ENCODE measurements at places on chromosomes 3 and 15. TPM values are rescaled to one million over a fixed set of nuclear protein-coding genes. Genes with fewer than 3 reads are reported as not detected.

Gene TERC
- total RNA-seq = 16.0 TPM

Gene HES1
- 2.3 TPM for total RNA-seq

Gene KIF15
- 45.8 TPM for total RNA-seq

Gene C15orf62
- total RNA-seq = 0.10 TPM

All from activated naive CD4-positive, alpha-beta T cell treated with anti-CD3 and anti-CD28 coated beads for 36 hours (primary cell).